Type B pancreatic cell (in vitro differentiated cells): ENCODE measurements at places on chromosomes 1 and 21.

DNA sequence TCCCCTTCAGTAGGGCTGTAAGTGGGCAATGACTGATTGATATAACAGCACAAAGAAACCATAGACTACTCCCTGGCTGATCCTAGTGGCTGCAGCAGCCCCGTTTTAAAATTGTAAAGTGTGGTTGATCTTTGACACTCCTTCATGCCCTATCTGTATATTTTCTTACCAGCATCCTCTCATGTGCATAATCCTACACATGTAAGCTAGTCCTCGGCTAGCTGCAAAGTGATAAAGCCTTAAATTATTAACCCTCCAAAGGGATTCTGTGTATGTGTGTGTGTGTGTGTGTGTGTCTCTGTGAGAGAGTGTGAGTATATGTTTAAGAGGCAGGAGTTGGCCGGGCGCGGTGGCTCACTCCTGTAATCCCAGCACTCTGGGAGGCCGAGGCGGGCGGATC is 30.8 kb upstream of the CDC14A start:
- peaks cover 9% of the 10 kb centered on the region for H3K4me1 ChIP-seq
- H3K27me3 ChIP-seq, result no peaks in the 10 kb centered on the region
- H3K27ac ChIP-seq, result no peak overlapping the region
- no peak overlapping the region for H3K4me3 ChIP-seq
- no peak for DNase-seq

- H3K27ac ChIP-seq, result no peak overlapping the region
- no peaks in the 10 kb centered on the region for H3K36me3 ChIP-seq
- H3K4me1 ChIP-seq, result no peaks in the 10 kb centered on the region
- no peaks in the 10 kb centered on the region for H3K27me3 ChIP-seq
- H3K4me3 ChIP-seq, result no peak overlapping the region
- DNase-seq, result no peak
Measured at GRCh38 chr1:193754732-193755427, 568.5 kb upstream of the B3GALT2 start.

DNA sequence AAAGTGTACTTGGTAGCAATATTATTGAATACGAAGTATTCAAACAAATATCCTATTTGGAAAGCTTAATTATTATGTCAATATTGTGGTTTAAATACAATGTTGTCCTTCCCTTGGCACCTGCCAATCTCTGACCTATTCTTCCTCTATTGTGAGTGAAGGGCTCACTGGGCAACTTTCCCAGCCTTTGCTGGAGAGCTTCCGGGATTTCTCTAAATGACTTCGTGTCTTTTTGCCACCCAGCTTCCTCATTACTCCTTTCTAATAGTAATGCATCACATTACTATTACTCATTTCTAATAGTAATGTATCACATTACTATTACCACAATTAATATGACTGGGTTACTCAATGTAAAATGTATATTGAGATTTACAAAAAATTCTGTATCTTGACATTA is 880.6 kb downstream of the BRINP3 start:
- no peaks in the 10 kb centered on the region for H3K36me3 ChIP-seq
- no peak for DNase-seq
- H3K4me3 ChIP-seq, result no peak overlapping the region
- H3K27ac ChIP-seq, result no peak overlapping the region
- H3K4me1 ChIP-seq, result no peaks in the 10 kb centered on the region
- no peaks in the 10 kb centered on the region for H3K27me3 ChIP-seq

DNA sequence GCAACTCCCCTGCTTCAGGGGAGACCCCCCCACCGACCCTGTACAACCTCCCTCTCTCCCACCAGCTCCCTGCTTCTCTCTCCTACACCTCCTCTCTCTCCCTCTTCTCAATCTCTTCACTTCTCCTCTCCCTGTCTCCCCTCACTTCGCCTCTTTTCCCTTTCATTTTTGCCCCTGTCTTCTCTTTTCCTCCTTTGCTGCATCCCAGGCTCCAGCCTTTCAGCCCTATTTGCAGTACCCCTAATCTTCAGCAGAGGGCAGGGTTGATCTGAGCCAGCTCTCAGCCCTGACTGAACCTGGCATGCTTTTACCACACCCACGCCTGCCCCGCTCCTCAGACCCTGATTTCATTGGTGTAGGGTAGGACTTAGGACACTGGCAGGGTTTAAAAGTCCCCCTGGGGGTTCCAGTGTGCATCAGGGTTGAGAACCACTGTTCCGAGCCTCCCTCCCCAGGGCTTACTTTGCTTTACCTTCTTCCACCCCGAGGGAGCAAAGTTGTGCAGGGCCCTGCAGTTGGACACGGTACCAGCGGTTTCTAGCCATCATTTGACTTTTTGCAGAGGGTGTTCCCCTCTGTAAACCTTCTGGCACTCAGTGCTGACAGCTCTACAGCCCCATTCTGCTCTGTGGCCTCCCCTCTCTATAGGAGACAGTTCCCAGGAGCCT is 67.3 kb upstream of the CNTN2 start:
- DNase-seq, result no peak
- no peaks in the 10 kb centered on the region for H3K4me1 ChIP-seq
- no peak overlapping the region for H3K4me3 ChIP-seq
- H3K27ac ChIP-seq, result no peak overlapping the region

GRCh38 chr1:110798691-110799256 is 74.2 kb upstream of the CD53 start:
- H3K27me3 ChIP-seq, result peaks cover 20% of the 10 kb centered on the region
- H3K36me3 ChIP-seq, result no peaks in the 10 kb centered on the region
- DNase-seq, result no peak
- H3K4me1 ChIP-seq, result no peaks in the 10 kb centered on the region

DNA sequence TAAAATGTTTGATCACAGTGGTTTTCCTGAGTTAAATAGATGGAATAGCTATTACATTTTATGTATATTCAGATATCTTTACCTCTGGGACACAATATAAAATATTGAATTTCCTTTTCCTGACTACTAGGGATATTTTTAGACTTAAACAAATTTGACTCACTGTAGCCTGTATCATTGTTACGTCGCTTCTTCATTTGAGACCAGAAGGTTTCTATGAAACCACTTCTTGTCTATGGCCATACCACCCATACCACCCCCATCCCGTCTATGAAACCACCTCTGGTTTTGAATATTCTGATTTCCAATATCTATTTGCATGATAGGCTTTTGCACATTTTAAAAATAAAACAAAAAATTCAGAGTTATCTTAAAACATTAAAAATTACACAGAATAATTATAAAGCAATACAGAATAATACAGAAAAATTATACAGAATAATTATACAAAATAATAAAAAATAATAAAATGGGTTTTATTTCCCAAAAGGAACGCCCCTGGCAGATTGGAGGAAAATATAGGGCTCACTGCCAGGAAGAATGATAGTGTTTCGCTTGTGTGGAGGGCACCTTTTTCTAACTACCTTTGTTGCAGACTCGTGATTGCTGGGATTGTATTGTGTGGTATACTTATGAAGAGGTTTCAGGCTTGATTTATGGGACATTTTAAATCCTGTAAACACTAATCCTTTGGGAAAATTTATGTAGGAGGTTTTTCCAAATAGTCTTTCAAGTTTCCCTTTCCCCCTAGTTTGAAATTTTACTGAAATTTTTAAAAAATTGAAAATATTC is 4.7 kb downstream of the SPEN start:
- H3K4me3 ChIP-seq, result peak overlapping the region; percentile 41
- peak overlapping the region; percentile 79 for H3K27ac ChIP-seq
- H3K4me1 ChIP-seq, result peaks cover 18% of the 10 kb centered on the region
- no peak for DNase-seq
- H3K27me3 ChIP-seq, result no peaks in the 10 kb centered on the region

- no peaks in the 10 kb centered on the region for H3K27me3 ChIP-seq
- no peaks in the 10 kb centered on the region for H3K36me3 ChIP-seq
- DNase-seq, result no peak
- peaks cover 9% of the 10 kb centered on the region for H3K4me1 ChIP-seq
Measured at GRCh38 chr1:54927472-54928240, 40.7 kb upstream of the DHCR24 start.

DNA sequence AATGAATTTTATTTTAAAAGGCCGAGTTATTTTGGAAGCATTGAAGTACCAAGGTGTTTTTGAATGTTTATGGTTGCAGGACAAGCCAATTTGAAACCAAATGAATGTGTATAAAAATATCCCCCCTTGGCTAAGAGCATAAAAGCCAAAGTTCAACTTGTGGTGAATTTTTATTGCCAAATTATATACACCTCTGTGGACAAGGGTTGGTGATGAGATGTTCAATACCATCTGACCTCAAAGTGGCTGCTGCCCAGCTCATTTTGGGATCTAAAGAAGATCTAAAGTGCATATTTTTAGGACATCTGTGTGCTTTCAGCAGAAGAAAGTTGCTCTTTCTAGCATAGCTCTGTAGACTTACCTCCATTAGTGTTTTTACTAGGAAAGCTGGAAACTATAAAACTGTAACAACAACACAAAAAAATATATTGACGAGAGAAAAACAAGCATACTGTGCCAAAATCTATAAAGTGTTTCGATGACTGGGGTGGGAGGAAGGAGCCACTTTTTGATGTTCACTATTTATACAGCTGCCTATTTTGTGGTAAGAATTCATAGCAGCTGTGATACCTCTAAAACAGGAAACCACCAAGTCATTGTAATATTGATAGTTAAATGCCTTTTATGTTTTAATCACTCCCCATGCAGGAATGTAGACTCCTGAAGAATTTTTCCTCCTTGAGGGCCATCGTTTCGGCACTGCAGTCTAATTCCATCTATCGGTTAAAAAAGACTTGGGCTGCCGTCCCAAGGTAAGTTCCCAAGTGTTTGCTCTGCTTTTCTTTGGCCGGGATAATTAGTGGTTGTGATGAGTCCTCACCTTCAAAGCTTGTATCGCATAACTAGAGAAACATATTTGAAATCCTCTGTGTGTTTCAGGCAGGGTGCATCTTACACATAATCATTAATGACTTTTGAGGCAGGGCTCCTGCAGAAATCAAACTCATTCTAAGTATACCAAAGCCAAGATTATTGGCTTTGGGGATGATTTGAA is 83.2 kb downstream of the RGL1 start:
- no peak overlapping the region for H3K4me3 ChIP-seq
- no peaks in the 10 kb centered on the region for H3K27me3 ChIP-seq
- peaks cover 27% of the 10 kb centered on the region for H3K4me1 ChIP-seq
- H3K36me3 ChIP-seq, result peaks cover 64% of the 10 kb centered on the region

GRCh38 chr1:162696286-162696862 is 64.1 kb downstream of the DDR2 start:
- H3K36me3 ChIP-seq, result peaks cover 4% of the 10 kb centered on the region
- no peaks in the 10 kb centered on the region for H3K27me3 ChIP-seq
- peak overlapping the region; percentile 75 for H3K4me3 ChIP-seq
- peak overlapping the region; percentile 77 for H3K27ac ChIP-seq
- H3K4me1 ChIP-seq, result peaks cover 55% of the 10 kb centered on the region

DNA sequence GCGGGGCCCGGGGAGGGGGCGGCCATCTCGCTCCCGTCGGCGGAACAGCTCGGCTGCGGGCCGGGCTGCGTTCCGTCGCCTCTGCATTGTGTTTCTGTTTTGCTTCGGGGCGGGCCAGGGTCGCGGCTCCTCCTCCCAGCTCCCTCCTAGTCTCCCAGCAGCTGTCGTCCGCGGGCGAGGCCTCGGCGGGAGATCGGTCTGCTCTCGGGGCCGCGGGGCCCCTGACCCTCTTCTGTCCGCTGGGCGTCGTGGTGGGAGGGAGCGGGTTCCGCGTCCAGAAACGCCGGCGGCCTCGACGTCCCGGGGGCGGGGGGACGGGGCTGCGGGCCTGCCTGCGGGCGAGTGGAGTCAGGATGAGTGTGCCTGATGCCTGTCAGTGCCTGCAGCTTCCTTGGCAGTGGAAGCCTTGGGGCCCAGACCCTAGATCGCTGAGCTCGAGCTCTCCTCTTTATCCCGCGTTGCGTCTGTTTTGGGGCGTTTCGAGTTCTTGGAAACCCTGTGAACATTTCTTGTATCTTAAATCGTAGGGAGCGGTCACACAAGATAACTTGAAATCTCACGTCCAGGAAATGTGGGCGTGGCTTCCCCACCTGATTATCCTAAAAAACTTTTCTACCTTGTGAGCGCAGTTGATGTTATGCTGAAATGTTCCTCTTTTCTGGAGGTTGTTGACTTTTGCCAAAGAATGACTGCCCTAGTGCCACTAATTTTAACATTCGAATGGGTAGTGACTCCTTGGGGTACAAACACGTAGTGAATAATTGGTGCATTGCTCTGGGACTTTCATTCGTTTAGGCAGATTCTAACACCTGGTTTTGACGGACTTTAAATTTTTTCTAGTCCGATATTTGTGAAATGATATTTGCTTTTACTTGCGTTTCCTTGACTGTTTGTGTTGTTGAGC is 676 bp downstream of the MORC3 start:
- peaks cover 22% of the 10 kb centered on the region for H3K36me3 ChIP-seq
- peak overlapping the region; percentile 91 for H3K4me3 ChIP-seq
- peak overlapping the region; percentile 96 for H3K27ac ChIP-seq
- H3K4me1 ChIP-seq, result peaks cover 12% of the 10 kb centered on the region

- H3K27ac ChIP-seq, result no peak overlapping the region
- peaks cover 34% of the 10 kb centered on the region for H3K27me3 ChIP-seq
- no peak for DNase-seq
- peaks cover 5% of the 10 kb centered on the region for H3K4me1 ChIP-seq
Measured at GRCh38 chr1:62962901-62963776, 179.2 kb downstream of the ATG4C start.

DNA sequence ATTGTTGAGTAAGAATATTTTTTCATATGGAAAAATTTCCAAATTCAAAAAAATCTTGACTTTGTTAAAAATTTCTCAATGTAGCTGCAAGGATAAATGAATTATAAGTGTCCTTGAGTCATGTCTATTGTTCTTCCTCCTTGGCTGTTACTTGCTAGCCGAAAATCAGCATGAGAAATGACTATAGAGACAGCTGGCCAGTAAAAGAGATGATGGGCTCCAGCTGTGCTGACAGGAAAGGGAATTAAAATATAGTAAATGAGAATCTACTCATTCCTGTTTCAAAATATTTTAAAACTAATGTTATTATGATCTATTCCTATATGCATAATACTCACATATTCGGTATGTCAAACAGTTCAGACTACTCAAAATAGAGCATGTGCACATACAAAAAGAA is 1292.6 kb downstream of the BRINP3 start:
- H3K4me3 ChIP-seq, result no peak overlapping the region
- no peaks in the 10 kb centered on the region for H3K4me1 ChIP-seq
- H3K36me3 ChIP-seq, result no peaks in the 10 kb centered on the region
- H3K27me3 ChIP-seq, result no peaks in the 10 kb centered on the region
- DNase-seq, result no peak
